Sciatic nerve (tissue), 2 donors: ENCODE measurements at places on chromosomes 3 and 15. TPM values are rescaled to one million over a fixed set of nuclear protein-coding genes. Genes with fewer than 3 reads are reported as not detected.
A peak's percentile ranks its signal among the peaks of the same experiment; 100 is the strongest.

DNA sequence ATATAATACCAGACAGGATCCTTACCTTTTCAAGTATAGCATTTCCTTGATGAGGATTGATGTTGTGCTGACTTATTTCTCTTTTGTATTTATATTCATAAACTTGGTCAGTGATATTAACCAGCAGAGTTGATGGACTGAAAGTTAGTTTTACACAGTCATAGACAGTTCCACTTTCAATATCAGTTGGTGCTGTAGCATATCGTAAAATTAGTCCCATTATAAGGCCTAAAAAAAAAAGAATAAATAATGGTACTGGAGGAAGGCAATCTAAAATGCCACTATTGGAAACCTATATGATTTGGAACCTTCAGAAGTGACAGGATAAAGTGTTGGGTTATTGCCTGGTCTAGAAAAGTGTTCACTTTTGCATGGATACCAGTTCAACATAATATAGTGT lies 16.3 kb downstream of the SLC9A9 start:
- DNase-seq = no peak

DNA sequence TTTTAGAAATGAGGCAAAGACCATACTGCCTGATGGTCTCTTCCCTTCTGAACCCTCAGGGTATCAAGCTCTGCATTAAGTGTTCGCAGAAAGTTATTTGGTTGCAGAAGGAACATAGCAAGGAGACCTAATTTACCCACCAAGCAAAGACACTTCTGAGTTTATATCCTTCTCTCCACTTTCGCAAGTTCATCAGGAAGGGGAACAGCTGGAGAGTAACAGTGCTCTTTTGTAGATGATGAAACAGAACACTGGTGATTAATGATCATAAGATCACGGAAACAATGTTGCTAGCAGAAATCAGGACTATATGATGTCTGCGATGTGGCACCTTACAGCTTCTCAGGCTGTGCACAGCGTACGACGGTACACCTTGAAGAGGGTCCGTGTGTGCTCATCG lies 62.1 kb downstream of the NCEH1 start:
- no peak for DNase-seq

- DNase-seq = peak; percentile 30
These were observed 64.0 kb downstream of the ST6GAL1 start for GRCh38 chr3:186994000-186994955.

DNA sequence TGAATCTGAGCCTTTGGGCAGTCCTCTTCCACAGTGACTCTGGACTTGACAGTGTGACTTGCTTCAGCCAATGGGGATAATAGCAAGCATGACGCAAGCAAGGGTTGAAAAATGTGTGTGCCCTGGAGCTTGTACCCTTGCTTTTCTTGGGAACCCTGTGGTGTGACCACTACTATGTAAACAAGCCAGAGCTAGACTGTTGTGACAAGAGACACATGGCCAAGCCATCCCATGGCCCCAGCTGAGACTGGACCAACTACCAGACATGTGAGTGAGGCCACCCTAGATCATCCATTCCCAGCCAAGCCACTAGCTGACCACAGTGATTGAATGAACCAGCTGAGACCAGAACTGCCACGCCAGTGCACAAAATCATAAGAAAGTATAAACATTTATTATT lies 11.8 kb downstream of the MYO1E start:
- DNase-seq = no peak

Gene CPOX
- 16.9 TPM for total RNA-seq

GRCh38 chr3:9749296-9749644 lies 482 bp upstream of the OGG1 start:
- DNase-seq = no peak

- no peak for DNase-seq
These were observed 137.1 kb downstream of the SPATA16 start for GRCh38 chr3:173003956-173004355.

Gene SCAMP2
- total RNA-seq = 68.2 TPM

GRCh38 chr3:39180183-39180545 lies 12.2 kb downstream of the XIRP1 start:
- DNase-seq = no peak

GRCh38 chr3:185397676-185398075 lies 34.7 kb downstream of the MAP3K13 start:
- no peak for DNase-seq

DNA sequence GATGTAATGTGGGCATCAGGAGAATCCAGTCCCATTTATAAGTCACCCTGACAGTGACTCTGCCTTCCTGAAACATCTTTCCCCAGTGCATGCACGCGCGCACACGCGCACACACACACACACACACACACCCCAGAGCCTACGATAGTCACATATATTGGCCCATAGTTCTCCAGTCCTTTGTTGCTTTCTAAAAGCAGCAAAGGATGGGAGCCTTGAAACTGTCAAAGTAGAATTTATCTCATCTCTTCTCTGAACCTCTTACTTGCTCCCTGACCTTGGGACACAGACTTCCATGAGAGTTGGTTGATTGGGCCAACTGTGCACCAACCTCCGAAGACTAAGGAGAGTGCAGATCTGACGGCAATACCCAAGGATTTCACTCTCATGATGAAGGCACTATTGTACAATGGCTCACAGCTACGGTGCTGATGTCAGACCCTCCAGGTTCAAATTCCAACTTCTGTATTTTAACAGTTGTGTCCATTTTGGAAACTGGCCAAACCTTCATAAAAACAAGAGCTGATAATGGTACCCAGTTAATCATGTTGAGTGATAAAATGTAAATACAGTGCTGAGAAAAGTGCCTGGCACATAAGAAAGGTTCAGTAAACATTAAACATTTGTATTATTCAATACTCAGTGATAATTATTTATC lies 8.3 kb downstream of the CPA3 start:
- DNase-seq = no peak

Gene ACVR2B
- 13.1 TPM for total RNA-seq

DNA sequence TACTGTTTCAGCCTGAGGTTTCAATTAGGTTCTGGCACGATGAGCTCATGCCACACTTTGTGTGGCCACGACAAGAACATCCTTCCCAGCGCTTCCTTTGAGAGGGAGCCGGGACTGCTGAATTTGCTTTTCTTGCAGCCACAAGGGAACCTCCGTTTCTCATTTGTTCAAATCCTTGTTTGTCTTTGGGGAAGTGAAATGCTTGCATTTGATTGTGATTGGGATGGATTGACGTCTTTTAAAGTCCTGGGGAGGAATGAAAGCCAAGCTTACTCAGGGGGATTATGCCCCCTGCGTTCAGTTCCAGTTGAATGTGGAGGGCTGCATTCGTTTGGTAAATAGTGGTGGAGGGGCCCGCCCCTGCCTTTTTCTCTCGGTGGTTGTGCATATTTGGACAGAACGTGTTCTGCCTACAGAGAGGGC lies 277.6 kb downstream of the THSD4 start:
- no peak for DNase-seq

Gene PLA2G4F
- not detected for total RNA-seq

Gene CD80
- total RNA-seq = 1.6 TPM

- no peak for DNase-seq
These were observed 71.1 kb downstream of the MRPL46 start for GRCh38 chr15:88395872-88396781.

DNA sequence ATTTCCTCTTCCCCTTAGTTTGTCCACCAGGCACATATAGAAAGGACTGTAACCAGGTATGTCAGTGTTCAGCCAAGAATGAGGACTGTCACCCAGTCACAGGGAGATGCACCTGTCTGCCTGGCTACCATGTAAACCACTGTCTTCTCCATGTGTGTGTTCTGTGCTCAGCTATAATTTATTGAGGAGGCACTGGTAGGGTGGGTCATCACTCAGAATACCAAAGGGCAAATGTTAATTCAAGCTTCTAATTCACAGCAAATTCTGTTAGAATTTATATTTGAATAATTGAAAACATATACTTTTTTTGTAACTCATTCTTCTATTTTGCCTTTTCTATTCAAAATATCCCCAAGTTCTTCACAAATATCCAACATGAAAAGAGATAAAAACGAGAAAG lies 780.4 kb downstream of the MECOM start:
- DNase-seq = no peak

Gene IFT57
- total RNA-seq = 43.4 TPM

DNA sequence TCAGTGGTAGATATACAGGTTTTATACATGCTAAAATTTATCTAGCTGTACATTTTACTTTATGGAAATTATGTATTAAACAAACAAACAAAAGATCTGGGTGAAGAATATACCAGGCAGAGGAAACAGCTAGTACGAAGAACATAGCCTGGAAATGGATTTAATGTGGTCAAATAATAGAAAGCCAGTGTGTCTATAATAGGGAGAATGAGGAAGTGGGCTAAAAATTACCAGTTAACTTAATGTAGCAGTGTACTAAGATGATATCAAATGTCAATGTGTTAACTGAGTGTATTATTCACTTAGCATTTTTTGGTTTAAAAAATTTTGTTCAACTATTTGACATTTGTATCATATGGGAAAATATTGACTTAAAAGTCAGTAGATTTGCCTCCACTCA lies 22.8 kb upstream of the SLC15A2 start:
- DNase-seq = no peak

DNA sequence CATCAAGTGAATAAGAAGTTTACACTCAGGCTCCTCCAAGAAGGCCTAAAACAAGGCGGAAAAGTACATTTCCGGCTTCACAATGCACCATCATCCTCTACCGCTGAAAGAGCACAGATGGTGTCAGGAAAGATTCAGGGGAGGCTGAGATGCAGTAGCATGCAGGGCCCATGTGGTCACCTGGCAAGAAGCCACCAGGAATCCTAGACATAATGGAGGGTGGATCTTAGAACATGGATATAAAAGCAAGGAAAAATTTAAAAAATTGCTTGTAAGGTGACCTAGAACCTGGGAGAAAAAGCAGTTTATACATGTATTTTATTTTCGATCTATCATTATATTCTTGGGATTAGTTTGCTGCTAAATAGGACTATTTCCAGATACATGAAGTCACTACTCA lies 21.9 kb upstream of the OTOL1 start:
- DNase-seq = no peak

- DNase-seq = no peak
These were observed 263.5 kb upstream of the CFAP20DC start for GRCh38 chr3:59313365-59313764.

Gene LRTM1
- total RNA-seq = not detected

DNA sequence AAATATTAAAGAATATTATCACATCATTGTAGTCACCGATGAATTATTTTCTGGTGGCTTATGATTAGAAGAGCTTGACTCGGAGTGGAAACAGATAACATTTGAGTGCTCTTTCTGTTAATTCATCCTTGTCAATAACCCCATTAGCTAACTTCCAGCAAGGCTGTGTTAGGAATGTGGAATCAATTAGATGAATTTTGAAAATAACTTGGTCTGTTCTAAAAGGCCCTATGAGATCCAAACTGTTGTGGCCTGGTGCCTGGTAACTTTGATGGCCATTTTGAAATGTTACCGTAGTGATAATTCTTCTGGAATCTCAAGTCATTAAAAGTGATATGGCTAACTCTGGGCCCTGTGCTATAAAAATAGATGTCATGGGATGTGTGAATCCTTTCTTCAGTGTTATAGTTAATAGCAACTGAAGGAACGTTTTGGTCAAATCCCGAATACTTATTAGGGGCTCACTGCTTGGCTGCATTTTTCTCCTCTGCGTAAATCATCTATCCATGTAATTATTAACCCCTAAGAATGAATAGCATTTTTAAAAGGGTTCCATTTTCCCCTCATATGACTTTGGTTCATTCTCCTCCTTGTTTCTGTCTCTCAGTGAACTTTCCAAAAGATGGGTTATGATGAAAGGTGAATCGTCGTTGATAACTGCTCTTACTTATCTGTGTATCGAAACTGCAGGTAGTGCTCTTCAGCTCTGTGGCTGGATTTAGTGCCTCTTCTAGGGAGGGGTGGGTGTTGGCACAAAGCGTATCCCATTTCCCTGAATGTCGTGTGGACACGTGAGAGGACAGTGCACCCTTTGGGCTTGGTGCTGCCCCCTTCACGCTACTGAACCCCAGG lies 82.7 kb downstream of the IGF1R start:
- no peak for DNase-seq

DNA sequence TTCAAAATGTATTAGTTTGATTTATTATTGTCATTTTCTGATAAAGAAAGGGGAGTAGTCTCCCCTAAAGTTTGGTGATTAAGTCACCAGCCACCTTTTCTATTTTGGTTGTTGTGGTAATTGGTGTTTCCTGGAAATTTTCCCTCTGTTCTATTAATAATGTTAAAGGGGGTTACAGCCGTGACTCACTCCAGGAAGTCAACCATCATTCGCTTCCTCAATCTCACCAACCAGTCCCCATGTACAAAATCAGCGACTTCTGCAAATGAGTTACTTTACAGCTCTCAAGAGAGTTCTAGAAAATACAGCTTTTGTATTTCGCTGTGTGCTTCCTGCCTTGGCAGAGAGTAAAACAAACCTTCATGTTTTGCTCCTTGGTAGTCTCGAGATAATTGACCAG lies 285.1 kb downstream of the LPP start:
- no peak for DNase-seq

- DNase-seq = no peak
These were observed 203.0 kb downstream of the AKAP13 start for GRCh38 chr15:85583442-85583841.
